Activated T-cell treated with anti-CD3 and anti-CD28 coated beads, Interleukin-2, amount 50 U/mL, for 24 hours (primary cell): ENCODE measurements at places on chromosomes 1 and 21.

- DNase-seq = no peak
These were observed 92.8 kb downstream of the ETS2 start for GRCh38 chr21:38898422-38899096.

- DNase-seq = no peak
These were observed 109.3 kb downstream of the RUNX1 start for GRCh38 chr21:34939673-34940331.

GRCh38 chr1:239031310-239031709 is 355.1 kb upstream of the CHRM3 start:
- no peak for DNase-seq

DNA sequence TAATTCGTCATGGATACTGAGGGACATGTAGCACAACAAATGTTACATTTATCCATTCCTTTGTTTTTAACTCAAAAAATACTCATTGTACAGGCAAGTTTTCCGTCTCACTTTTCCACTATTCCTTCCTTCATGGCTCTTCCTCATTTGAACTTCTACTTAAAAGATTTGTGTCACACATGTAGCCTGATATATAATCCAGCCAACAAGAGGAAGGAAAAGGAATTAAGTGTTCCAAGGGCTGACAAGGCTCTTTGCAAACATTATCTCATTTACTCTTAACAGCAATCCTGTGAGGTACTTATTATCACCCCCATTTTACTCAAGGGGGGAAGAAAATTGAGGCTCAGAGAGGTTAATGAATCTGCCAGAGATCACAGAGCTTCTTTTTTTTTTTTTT is 22.9 kb downstream of the CD244 start:
- no peak for DNase-seq

DNA sequence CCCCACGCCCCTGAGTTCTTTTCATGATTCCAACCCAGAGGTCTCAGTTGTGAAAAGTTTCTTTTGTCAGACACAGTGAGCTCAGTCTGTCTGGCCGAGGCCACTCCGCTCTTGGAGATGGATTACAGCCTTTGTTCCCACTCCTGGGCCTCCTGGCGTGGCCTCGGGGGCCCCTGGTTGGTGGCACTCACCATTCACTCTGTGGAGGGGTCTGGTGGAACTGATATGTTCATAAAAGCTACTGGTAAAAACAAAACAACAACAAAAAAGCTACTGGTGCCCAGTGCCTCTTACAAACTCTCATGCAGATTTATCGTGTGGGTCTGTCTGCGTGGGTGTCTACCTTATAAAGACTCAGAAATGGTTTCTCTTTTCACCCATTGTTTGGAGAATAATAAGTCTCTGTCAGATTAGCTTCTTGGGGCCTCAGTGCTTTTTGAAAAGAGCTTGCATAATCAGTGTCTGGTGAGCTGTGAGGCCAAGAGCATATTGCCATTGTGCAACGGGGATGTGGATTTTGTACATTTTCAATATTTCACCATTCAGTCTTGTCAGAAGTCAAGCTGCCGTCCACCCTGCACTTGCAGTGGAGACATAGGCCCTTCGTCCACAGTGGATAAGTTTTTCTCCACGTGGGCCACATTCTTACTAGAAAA is 86.7 kb downstream of the GALNT2 start:
- no peak for DNase-seq

DNA sequence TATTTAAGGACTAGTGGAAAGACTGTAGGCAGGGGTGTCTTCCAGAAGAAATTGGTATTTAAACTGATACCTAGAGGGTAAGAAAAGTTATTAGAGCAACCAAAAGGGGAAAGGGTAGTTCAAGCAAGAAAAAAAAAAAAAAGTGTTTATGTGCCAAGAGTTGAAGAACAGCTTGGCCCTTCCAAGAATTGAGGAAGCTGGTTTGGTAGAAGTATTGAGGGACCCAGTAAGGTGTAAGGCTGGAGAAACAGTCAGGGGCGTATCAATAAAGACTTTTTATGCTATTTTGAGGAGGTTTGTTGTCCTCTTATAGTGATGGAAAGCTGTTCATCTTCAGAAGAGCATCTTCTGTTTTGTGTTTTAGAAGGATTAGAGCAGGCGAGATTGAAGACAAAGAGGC is 108.3 kb downstream of the PTPRC start:
- DNase-seq = no peak
